ENCODE measurements at places on chromosomes 2 and 18. TPM values are rescaled to one million over a fixed set of nuclear protein-coding genes. Genes with fewer than 3 reads are reported as not detected.

Gene TFCP2L1
- 20.7 TPM for total RNA-seq

Gene IER3IP1
- 34.5 TPM for total RNA-seq

Gene ATP8B1
- 55.8 TPM for total RNA-seq

Gene LONRF2
- total RNA-seq, result not detected

Gene PKDCC
- 0.34 TPM for total RNA-seq

Gene GKN1
- total RNA-seq, result not detected

Gene PMS1
- total RNA-seq, result 29.7 TPM

Gene TTC31
- 6.8 TPM for total RNA-seq

Gene SLC23A3
- 0.68 TPM for total RNA-seq

Gene ALLC
- not detected for total RNA-seq

Gene CPO
- not detected for total RNA-seq

Gene DGUOK
- 45.5 TPM for total RNA-seq

Gene NCKAP5
- total RNA-seq, result 5.2 TPM

Gene LDLRAD4
- total RNA-seq, result not detected

Gene ANKRD30B
- total RNA-seq, result not detected
